ENCODE measurements at places on chromosomes 5 and 9.

DNA sequence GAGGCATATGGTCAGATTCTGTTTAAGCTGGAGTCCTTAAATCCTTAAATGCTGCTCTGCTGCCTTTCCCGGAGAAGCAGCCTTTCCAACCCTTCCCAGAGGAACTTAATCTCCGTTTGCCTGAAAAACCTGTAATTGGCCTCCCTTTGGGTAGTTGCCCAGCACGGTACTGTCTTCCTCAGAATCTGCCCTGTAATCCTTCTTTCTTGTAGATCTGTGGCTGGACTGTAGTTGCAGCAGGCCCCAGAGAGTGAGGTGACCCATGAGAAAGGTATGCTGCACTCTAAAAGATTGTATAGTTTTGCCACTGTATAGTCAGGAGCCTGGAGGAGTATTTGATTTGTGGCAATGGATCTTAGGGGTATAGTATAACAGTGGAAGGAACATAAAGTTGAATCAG lies 11.7 kb downstream of the SPIN1 start:
- DNase-seq: no peak

GRCh38 chr9:89246840-89247239 lies 64.2 kb upstream of the CKS2 start:
- DNase-seq: no peak

DNA sequence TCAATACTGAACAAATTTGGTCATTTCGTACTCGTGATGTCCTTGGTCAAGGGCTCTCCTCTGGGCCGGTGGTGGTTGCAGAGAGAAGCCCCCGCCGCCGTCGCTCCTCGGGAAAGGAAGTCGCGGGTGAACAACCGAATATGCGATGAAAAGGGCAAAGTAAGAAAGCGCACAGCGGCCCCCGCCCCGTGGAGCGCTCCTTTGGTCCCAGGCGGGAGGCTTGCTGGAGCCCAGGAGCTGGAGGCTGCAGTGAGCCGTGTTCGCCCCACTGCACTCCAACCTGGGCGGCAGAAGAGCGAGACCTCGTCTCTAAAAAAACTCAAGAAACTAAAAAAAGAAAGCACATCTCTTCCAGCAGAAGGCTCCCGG lies 108.4 kb upstream of the LARP1 start:
- DNase-seq: peak; percentile 5

DNA sequence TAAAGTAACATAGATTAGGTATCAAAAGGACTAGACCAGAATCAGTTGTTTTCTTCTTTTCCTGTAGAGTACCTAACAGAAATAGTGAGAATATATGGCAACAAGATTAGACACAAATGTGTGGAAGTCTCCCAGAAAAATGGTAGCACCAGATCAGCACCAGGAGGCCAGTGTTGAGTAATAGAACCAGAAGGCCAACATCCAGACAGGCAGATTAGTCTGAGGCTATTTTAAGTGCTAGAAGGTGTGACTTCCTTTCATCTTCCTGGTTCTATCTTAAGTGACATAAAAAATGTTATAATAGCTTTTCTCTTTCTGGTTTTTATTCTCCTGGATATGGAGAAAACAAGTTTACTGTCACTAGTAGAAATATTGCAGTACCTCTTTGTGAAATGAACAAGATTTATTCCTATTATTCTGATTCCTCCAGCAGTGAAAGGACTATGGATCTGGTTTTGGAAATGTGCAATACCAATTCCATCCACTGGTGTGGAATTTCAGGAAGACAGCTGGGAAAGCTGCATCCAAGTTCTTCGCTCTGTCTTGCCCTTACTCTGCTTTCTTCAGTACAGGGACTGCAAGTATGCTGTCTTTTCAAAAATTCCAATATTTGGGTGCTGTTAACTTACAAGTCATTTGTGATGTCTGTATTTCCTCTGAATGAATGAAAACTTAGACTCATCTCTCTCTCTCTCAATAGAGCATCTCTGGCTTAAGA lies 39.1 kb downstream of the SHLD3 start:
- DNase-seq: no peak

GRCh38 chr9:131715906-131716305 lies 24.0 kb downstream of the RAPGEF1 start:
- no peak for DNase-seq
